ENCODE measurements at places on chromosomes 11 and 22. TPM values are rescaled to one million over a fixed set of nuclear protein-coding genes. Genes with fewer than 3 reads are reported as not detected.

DNA sequence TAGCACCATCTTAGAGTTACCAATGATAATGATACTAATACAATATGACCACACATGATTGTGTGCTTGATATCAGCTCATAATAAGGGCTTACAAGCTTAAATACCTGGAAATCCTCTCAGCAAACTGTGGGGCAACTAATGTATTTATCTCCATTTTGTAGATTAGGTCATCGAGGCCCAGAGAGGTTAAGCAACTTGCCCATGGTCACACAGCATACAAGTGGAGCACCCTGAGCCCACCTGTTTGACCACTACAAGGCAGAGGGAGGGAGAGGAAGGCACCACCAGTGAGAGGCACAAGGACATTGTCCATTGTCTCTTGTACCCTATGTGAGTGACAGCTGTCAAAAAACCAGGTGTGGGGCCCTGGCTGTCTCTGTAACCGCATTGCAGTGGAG is 123.7 kb downstream of the MIAT start:
- DNase-seq = no peak

- no peak for DNase-seq
Observed at GRCh38 chr11:11382858-11383532, 29.9 kb upstream of the CSNK2A3 start.

GRCh38 chr11:2991452-2992233 is 486 bp downstream of the NAP1L4 start:
- peak; percentile 21 for DNase-seq

DNA sequence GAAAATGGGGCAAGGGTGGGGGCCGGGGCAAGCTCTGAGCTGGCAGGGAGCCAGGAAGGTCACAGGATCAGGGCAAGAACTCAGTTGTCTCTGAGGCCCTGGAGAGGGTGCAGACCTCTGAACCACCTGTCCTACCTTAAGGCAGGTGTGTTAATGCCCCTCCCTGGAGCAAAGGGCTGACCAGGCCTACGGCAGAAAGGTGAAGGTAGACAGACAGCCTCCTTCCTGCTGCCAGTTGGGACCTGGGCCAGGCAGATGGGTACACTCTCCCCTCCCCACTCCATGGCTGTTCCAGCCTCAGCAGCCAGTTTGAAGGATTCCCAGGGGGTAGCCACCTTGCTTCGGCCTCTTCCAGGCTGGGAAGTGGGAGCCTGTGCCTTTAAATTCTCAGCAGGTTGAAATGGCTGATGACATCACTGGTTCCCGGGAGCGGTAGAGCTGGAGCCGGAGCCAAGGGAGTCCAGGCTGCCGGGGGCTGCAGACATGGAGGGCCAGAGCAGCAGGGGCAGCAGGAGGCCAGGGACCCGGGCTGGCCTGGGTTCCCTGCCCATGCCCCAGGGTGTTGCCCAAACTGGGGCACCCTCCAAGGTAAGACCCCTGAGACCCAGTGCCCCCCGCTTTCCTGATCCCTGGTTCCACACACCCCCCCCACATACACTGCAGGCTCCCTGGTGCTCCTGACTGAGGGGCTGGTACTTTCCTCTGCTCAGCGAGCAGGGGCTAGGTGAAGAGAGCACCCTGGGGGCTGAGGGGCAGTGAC is at the start of gene INPP5J:
INPP5J (plus strand) TSS at position 435 of the 760 bp plus-strand sequence; CDS start at position 484, 49 bp downstream.
- no peak for DNase-seq

DNA sequence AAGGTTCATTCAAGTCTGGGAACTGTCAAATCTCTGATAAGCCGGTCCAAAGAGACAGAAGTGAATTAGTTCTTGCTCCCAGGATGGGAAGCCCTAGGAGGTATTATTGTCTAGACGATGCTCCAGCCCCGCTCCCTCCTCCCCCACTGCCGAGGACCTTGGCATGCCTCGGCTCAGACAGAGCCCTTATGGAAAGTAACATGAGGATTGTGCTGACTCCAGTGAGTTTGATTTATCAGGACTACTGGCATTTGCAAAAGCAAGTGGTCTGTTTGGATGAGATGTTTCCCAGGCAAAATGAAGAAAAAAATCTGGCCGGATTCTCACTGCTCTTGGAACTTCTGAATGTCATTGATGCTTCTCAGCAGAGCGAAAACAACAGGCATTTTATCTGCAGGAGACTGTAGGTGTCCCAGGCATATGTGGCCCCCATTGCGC is 341.0 kb downstream of the ETS1 start:
- DNase-seq = no peak

DNA sequence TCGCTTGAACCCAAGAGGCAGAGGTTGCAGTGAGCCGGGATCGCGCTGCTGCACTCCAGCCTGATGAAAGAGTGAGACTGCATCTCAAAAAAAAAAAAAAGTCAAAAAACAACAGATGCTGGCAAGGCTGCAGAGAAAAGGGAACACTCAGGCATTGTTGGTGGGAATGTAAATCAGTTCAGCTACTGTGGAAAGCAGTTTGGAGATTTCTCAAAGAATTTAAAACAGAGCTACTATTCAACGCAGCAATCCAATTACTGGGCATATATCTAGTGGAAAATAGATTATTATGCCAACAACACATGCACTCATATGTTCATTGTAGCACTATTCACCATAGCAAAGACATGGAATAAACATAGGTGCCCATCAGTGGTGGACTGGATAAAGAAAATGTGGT is 89.7 kb downstream of the EFCAB6 start:
- no peak for DNase-seq

GRCh38 chr11:93887111-93887510 is 36.7 kb upstream of the VSTM5 start:
- DNase-seq = no peak

DNA sequence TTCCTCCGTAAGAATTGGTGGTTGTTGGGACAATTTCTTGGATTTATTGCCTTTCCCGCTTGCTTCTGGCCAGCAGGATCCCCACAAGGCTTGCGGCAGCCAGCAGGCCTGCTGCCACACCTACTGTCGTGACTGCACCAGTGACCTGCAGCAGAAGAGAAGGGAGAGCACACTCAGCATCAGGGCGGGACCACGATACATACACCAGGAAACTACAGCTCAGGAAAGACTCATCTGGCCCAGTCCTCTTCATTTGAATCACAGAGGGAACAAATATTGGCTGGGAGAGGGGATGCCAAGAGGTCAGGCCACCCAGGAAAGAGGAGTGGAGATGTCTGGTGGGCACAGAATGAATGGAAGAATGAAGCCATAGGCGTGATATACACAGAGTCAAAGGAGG is 10.3 kb downstream of the PLAAT2 start:
- DNase-seq = no peak

DNA sequence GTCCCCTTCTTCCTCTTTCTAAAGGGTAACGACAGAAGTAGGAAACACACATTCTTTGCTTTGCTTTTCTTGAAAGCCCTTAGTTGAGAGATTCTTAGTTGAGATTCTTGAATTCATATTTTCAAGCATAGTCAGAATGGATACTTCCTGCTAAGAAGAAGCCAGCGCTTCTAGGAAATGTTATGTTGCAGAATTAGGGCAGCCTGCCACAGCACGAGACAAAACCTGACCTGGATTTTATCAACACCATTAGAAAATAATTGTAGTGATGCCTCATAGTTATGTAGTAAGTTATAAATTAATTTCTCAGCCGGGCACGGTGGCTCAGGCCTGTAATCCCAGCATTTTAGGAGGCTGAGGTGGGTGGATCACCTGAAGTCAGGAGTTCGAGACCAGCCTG is 37.9 kb upstream of the NUP160 start:
- no peak for DNase-seq

GRCh38 chr11:107157809-107158187 is 139.5 kb upstream of the GUCY1A2 start:
- no peak for DNase-seq

POTEH gene
- polyA plus RNA-seq = not detected

SPON1 gene
- 79.0 TPM for polyA plus RNA-seq

NKAPD1 gene
- 51.0 TPM for polyA plus RNA-seq

GUCY1A2 gene
- polyA plus RNA-seq = 4.0 TPM

AGBL2 gene
- 14.1 TPM for polyA plus RNA-seq

MARK2 gene
- 34.7 TPM for polyA plus RNA-seq

All from left renal pelvis (tissue), 4 donors.